ENCODE measurements at places on chromosomes 3 and 15.

- DNase-seq: no peak
Measured at GRCh38 chr3:66342717-66343356, 122.0 kb downstream of the SLC25A26 start.

GRCh38 chr3:135310317-135310716 lies 515.3 kb downstream of the EPHB1 start:
- DNase-seq: no peak

DNA sequence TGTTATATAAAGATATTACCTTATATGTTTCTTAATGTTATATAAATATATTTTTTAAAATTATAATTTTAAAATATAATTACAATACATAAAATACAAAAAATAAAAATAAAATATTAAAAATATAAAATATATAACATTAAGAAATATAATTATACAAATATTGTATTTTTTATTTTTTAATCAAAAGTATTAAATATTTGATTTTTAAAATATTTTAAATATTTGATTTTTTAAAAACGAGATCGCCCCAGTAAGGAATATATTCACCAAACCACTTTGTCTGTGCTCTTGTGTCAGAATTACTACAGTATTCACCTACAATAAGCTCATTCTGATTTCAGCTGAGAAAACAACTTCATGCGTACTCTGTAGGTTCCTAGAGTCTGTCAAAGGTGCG lies 89.1 kb downstream of the ETFA start:
- DNase-seq: no peak

DNA sequence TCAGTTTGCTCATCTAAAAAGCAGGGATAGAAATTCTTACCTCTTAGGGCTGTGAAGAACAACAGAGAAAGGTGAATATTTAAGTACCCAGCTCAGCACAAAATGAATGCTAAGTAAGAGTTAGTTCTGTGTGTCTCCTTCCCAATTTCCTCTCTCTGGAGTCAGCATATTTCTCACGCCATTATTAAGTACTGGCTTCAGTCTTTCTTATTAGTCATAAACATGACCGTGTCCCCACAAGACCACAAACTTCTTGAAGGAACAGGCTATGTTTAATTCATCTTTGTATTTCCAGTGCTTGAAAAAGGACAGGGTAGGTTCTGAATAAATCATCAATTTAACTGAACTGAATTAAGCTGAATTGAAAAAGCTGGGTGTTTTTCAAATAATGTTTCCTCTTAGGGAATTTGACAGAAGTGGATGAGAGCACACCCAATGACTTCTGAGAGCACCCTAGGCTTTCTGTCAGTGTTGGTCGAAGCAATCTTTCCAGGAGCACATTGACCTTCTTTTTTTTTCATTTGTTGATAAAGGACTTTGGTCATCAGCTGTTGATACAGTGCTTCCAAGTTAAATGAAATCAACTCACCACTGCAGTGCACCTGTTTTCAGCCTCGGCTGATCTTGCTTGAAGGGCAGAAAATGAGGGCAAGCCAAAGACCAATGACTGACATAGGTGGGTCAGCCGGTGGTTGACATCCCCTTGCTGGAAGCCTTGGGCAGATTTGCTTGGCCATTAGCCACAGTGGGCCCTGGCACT lies 324.6 kb downstream of the MFSD1 start:
- DNase-seq: no peak

- DNase-seq: no peak
Measured at GRCh38 chr3:172848910-172849309, 98.4 kb downstream of the ECT2 start.

GRCh38 chr3:72269475-72269874 lies 484.5 kb upstream of the PROK2 start:
- DNase-seq: no peak

GRCh38 chr3:50316657-50317242 lies 5.8 kb downstream of the HYAL2 start:
- peak; percentile 86 for DNase-seq

- no peak for DNase-seq
Measured at GRCh38 chr3:4734454-4734853, 241.3 kb downstream of the ITPR1 start.

- DNase-seq: no peak
Measured at GRCh38 chr3:133837487-133838295, 32.1 kb downstream of the SRPRB start.

- no peak for DNase-seq
Measured at GRCh38 chr3:151443583-151443982, 17.3 kb downstream of the IGSF10 start.

- peak; percentile 77 for DNase-seq
Measured at GRCh38 chr3:52281981-52282801, 3.7 kb upstream of the WDR82 start.

GRCh38 chr15:42264795-42265194 lies 8.2 kb upstream of the GANC start:
- no peak for DNase-seq

- no peak for DNase-seq
Measured at GRCh38 chr3:54905261-54905888, 22.5 kb downstream of the LRTM1 start.

GRCh38 chr15:32852771-32853170 lies 135.0 kb downstream of the GREM1 start:
- DNase-seq: no peak

DNA sequence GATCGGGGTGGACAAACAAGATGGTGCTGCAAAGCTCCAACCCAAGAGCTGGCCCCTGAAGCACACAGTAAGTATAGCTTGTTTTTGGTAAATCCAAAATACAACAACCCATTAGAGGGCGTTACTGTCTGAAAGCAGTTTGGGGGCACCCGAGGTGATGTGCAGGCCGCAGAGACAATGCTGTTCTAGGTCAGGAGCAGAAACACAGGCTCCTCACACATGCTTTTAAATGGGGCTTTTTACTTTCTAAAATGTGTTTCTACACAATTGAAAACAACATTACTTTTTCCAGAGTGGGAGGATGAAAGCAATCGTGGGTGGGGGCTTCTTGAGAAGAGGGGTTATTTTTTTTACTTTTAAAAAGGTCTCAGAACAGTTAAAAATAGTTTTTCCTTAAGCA lies 1029.3 kb upstream of the CFAP20DC start:
- DNase-seq: peak; percentile 57

GRCh38 chr15:51348688-51349087 lies 7.2 kb downstream of the GLDN start:
- DNase-seq: no peak

- no peak for DNase-seq
Measured at GRCh38 chr3:52841981-52842340, 7.1 kb upstream of the MUSTN1 start.

DNA sequence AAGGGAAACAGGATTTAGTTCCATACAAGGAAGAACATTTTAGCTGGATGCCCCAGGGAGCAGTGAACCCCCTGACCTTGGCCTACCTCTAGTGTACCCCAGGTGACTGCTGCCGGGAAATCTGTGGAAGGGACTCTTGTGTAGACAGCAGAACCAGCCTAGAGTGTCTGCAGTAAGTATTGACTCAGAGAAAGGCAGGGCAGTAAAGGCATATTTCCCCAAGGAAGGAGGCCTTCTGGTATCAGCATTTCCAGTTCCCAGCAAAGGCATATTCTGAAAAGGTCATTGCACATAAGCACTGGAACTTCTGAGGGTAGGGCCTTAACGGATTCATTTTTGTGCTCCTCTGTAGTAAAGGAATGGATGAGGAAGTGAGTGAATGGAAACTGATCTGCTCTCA lies 246.2 kb downstream of the FAM43A start:
- no peak for DNase-seq

- DNase-seq: no peak
Measured at GRCh38 chr15:77032647-77033416, 37.9 kb downstream of the PSTPIP1 start.

- no peak for DNase-seq
Measured at GRCh38 chr3:100992231-100993012, 799 bp downstream of the ABI3BP start.

GRCh38 chr15:99436542-99437314 lies 129.1 kb upstream of the MEF2A start:
- no peak for DNase-seq

DNA sequence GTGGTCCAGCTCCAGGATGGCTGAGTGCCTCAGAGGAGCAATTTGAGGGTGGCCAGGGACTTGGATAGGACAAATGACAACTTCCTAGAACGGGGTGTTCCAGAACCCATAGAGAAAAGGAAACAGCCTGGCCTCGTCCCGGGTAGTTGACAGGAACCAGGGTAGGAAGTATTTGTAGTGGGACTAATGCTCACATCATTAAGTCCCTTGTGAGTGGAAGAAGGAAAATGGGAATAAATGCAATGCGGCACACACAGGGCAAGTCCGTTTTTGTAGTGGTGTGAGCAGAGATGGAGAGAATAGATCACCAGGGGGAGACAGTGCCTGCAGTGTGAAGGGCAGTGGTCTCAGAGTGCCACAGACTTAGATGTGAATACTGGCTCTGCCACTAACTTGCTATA lies 19.6 kb downstream of the TIMP4 start:
- DNase-seq: no peak

DNA sequence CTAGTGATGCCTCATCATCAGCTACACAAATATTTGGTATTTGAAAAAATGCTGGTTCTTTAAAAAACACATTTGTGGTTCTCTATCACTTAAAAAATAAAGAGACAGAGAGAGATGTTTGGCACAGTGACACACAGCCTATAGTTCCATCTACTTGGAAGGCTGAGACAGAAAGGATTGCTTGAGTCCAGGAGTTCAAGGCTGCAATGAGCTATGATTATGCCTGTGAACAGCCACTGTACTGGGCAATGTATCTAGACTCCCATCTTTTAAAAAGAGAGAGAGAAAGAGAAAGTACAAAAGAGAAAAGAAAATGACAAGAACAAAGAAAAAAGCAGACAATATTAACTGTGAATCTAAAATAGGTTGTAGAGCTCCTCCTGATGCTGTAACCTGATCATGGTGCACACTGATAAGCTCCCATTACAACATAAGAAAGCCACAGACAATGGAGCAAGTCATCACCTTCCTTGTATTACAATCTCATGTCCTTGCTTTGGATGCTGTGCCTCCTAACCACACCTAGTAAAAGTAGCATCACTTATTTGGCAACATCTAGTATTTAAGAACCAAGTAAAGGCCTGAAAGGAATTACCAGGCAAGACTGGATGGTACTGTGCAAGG lies 31.7 kb upstream of the MAP4 start:
- DNase-seq: no peak

DNA sequence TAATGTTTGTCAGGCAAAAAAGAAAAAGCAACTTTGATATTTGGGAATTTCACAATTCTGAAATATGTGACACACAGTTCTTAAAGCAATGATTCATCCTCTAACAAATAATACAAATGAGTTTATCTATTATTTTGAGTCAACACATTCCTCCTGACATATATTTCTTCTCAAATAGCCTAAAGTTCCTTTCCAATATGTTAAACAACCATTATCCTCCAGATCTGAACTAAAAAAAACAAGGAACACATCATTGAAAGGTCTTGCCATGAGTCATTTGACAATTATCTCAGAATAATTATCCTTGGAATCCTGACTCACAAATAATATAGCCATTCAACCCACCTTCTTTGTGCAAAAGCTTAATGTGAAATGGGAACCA lies 208.7 kb upstream of the CDIN1 start:
- DNase-seq: no peak

DNA sequence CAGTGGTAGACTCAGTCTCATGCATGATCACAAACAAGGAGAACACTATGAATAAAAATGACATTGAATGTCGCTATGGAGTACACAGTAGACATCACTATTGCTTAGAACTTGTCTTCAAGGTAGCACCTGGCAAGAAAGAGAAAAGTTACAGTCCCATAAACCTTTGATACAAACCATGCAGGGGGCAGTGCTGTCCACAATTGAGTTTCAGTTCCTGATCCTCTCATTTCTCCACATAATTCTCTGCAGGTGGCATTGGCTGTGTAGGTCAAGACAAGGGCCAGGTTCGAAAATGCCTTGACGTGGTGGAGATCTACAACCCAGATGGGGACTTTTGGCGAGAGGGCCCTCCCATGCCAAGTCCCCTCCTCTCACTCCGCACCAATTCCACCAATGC lies 47.9 kb downstream of the KBTBD12 start:
- DNase-seq: no peak

DNA sequence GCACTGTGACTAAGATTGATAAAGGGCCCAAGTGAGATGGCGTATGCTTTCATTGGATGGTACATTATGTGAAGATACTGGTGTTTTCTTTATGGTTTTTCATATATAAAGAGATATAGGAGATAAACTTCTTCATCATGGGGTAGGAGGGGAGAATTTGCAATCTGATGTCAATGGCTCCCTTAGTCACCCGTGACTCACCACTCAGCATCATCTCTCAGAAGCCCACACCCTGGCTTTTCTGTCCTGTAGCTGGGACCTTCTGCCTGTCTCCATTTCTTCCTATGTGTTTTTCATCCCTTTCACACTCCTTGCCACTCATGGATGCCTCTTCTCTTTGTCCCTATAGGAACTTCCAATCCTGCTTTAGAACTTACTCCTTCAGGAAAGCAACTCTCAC lies 114.3 kb upstream of the SEMA6D start:
- no peak for DNase-seq

DNA sequence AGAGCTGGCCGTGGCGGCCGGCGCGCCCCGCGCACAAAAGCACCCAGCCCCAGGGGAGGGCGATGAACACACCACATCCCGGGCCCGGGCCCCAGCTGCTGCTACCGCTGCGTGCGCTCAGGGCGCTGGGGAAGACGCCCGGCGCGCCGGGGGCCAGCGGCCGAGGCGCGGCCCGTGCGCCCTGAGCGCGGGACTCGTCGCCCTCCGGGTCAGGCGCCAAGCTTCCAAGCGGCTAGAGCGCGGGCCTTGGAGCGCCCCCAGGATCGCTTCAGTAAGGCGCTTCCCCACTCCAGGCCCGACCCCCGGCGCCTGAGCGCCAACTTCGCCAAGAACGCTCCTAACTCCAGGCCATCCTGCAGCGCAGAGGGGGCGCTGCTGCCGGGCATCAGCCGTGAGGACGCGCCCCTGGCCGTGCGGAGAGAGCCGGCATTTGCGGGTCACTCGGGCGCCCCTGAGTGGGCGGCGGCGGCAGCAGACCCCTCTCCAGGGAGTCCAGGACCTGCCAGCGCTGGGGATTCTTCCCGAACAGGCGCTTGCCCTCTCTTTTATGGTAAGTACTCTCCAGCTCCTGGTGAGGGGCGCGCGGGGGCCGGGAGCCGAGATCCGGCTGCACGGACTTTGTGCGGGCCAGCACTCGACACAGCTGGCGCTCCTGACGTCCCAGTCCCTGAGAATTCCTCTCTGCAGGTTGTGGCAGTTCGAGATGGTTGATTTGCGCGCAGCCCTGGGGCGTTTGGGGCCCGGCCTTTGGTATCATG lies 475 bp downstream of the SPSB4 start:
- no peak for DNase-seq

DNA sequence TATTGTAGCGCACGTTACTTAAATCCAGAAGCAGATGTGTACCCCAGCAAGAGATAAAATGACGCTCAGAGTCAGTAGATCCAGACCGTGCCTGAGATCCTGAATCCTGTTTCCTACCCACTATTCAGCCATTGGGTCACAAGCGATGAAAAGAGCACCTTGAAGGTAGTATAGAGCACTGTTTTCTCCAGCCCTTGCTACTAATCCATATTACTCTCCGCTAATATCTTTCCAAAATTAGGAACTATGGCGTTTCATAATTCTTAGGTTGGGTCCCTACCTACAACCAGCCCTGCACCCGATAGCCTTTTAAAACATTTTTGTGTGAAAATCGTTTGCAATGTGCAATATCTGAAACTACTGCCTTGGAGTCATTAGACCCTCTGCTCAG lies 596 bp downstream of the BTD start:
- no peak for DNase-seq

Data from CD4-positive, alpha-beta T cell treated with Interleukin-4 for 4 hours (primary cell).